Heart right ventricle (tissue), 16 donors: ENCODE measurements at places on chromosomes 6 and 20. TPM values are rescaled to one million over a fixed set of nuclear protein-coding genes. Genes with fewer than 3 reads are reported as not detected.

Gene RNF217
- 17.2 TPM for total RNA-seq

Gene OR2J1
- total RNA-seq, result not detected

Gene MEP1A
- not detected for total RNA-seq

Gene TMEM74B
- 1.5 TPM for total RNA-seq

Gene NKX2-4
- not detected for total RNA-seq

Gene XRN2
- 33.0 TPM for total RNA-seq

DNA sequence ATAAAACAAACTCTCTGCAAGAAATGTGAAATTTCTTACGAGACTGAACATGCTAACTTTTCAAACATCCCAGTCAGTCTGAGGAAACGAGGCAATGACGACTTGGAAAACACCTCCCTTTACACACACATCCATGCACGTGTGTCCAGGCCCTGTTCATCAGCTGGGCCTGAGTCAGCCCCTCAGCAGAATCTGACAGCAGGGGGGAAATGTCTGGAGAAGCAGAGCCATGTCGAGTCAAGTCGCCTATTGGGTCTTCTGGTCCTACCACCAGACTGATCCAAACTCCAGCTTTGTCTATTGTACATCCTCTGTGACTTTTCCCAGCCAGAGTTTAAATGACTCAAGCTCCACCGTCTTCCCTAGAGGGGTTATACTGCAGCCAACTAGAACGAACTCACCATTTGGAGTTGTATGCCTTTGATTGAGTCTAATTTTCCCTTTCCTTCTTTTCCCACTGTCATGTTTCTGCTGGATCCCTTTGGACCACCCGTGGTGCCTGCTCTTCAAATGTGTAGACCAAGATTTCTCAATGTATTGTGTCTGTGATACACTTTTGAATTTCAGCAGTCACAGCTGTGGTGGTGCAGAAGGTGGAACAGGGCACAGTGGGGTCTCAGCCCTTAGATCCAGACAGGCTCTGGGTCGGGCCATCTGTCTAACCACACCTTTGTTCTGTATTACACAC lies 254.0 kb downstream of the CDC5L start:
- DNase-seq, result no peak

DNA sequence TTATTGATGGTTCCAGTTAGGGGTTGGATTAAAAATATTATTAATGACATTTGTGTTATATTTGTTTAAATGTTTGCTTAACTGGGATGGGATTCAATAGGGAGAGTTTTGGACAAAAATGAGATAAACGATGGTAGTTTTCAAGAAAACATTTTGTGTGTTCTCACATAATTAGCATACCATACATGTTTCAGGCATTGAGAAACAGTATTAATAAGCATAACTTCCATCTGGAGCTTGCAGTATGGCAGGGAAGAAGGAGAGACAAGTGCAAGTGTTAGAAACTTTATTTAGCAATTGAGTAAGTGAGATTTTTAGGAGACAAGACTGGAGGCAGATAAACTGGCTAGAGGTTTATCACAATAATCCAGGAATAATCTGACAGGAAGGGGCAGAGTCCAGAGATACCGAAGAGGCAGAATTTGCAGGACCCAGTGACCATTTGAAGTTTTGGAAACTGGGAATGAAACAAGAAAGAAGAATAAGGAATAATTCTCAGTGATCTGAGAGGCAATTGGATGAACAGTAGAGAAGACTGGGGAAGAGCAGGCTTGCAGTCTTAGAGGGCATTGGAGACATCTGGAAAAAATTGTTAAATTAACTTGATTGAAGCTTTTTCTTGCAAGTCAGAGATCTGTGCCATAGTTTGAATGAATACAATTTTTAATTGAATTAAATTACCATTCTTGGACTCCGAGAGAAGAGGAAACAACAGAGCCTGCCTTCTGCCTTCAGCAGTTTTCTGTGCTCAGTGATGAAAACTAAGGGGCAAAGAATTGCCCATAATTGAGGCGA lies 73.0 kb upstream of the PTCHD4 start:
- DNase-seq, result no peak

GRCh38 chr20:39044501-39044900 lies 82.4 kb downstream of the DHX35 start:
- DNase-seq, result no peak

DNA sequence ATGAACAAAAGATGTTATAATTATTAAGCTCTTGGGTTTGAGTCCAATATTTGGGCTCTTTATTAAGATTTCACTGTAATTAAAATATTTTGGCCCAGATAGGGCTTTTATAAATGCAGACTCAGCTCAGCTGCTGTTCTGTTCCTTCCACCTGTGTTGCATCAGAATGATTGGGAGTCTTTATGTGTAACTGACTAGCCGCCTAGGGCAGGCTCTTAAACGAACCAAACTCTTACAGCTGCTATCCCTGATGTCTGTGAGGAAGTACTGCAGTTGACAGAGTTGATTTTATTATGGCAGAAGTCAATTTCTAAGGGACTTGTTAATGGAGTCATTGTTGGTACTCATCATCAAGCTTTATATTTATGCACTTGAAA lies 144.7 kb downstream of the MYO6 start:
- DNase-seq, result no peak

- DNase-seq, result no peak
Observed at GRCh38 chr6:29777310-29777709, 50.3 kb upstream of the HLA-G start.

- no peak for DNase-seq
Observed at GRCh38 chr20:50330504-50331313, 140.1 kb downstream of the CEBPB start.

- no peak for DNase-seq
Observed at GRCh38 chr6:164477101-164477500, 832.3 kb downstream of the C6orf118 start.

DNA sequence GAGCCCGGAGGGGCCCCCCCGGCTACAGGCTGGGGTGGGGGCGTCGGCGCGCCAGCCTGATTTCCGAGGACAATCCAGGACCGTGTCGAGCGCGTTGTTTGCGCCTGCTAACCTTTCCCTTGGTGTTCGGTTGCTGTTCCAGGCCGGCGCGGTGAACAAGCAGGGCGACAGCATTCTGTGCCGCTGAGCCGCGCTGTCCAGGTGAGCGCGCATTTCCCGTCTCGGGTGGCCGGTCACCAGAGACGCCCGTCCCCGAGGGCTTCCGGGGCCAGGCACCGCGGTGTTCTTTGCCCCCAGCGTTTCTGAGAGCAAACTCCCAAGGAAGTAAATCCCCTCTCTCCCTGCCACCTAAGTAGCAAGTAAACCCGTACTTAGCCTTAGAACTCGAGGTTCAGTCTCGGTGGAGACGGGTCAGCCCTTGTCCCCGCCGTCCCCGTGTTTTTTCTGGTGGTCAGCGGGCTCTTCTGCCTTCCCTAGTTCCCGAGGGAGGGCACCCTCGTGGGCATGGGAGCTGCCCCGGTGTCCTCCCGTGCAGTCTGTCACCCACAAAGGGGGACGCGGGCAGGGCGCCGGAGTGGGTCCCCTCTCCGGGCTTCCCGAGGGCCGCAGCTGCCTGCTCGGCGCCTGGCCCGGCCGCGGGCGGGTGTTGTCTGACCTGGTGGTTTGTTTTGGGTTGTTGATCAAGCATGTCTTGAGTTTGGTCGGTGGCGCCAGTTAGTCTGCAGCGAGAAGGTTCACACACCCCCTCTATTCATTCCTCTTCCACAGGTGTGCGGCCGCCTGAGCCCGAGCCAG lies 1.5 kb downstream of the ID4 start:
- DNase-seq, result no peak

- peak; percentile 69 for DNase-seq
Observed at GRCh38 chr6:127515794-127516661, 3.1 kb downstream of the MTCL3 start.

DNA sequence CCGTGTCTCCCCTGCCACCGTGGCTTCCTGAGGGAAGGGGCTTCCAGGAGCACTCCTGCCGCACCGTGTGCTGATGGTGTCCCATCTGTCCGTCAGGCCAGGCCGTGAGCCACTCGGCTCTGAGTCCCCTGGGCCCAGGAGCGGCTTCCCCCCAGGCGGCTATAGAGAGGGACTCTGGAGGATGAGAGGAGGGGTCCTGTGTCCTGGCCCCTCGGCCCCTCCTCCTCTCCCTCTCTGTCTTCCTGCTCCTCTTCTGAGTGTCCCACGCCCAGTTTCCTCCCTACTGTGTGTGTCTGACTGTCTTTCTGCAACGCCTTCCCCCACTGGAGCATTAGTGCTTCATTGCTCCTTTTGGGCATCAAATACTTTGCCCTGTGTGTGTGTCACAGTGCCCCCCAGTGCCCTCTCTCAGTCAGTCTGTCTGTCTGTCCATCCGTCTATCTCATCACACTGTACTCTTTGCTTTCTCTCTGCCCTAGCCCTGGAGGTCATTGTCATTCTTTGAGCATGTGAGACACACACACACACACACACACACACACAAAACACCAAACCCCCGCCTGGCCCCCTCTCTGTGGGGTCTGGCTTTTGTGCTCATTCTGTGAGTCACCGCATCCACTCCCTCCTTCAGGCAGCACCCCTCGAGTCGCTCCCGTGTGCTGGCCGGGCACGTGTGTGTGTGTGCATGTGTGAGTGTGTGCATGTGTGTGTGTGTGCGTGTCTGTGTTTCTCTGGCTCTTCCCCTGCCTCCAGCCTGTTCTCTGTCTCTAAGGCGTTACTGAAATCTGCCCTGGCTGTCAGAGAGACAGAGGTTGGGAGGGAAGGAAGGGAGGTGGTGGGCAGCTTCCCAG lies 71.9 kb downstream of the SRC start:
- no peak for DNase-seq

- no peak for DNase-seq
Observed at GRCh38 chr6:101509536-101509935, 116.0 kb downstream of the GRIK2 start.

DNA sequence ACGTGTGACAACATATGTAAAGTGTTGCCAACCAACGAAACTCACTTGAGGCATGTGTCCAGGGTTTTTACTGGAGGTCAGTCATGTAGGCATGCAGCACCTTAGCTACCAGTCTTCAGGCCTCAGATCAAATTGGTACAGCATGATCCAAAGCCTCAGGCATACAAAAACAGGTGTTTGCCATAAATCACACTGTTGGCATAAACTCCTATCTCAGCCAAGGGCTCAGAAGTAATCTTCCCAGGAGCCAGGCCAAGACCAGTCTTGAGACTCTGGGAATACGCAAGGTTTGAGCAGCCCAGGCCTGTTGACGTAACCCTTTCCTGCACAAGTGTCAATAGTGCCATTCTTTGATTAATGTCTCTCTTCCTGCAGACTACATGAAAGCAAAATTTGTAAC lies 163.5 kb downstream of the PRL start:
- DNase-seq, result no peak

DNA sequence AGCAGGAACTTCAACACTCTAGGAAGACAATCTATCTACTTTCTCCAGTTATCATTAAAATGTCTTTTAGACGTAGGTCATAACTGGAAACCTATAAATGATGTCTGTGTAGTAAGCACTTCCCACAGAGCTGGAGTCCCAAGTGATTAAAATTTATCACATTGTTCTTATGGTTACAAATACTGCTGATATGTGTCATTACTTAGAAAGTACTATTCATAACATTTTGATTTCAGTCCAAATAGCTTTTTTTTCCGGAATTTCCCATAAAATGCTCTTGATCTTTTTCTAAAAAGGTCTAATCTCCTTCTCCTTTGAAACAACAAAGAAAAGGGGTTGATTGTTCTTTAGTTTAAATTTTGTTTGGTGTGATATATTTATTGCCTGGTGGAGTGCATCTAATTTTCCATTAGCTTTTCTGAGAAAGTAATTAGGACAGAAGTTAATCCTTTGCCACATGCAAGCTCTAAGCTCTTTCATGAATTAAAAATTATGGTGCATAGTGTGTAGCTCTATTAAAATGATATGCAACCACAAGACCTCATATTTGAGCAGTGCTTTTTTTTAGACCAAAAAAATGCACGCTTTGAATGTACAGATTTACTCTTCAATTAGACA lies 132.7 kb upstream of the TCF21 start:
- DNase-seq, result no peak

DNA sequence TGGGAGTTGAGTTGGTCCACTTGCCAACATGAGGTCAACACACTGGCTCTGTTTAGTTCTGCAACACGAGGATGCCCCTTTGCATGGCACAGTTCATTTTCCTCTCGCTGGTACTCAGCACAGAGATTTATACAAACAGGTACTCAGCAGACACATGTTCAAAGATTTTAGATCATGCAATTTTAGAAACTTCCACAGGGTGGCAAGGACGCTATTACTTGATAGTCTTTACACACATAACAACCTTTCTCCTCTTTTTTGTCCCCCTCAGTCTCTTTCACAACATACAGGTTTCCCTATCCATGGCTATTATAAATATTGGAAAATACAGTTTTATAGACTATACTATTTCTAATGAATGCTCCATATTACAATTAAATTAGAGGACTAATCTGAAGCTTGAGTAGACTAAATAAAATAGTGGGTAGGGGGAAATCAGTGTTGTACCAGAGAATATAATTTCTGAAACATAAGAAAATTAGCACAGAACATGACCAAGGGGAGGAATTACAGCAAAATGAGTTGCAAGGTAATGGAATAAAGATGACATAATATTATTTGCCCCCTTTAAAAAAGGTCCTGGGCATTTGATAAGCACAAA lies 331.8 kb upstream of the BTBD3 start:
- no peak for DNase-seq

DNA sequence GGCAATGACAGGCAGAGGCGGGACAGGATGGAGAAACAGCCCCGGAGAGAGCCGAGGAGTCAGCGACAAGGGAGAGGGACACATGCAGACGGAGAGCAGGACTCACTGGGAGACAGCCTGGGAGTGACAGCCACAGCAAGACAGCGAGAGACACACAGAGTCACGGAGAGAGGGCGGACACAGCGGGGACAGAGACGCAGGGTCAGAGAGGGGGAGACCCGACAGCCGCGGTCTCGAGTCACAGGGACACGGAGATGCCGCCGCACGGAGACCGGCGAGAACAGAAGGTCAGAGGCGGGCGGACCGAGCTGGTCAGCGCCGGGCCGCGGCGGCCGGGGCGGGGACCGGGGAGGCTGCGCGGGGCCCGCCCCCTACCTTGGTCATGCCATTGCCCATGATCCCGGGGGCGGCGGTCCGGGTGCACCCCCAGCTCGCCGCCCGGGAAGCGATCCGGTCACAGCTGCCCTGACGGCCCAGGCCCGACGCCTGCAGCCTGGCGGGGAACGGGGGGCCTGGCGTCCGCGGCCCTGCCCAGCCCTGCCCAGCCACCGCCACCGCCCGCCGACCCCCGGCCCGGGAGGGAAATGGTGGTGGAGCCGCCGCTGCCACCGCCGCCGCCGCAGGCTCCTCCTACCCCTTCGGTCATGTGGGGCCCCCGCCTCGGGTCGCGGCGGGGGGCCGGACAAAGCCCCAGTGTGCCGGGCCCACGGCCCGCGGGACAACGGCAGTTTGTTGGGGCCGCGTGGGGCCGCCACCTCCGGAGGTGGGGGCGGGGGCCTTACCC lies at the start of the genes DUSP15 and TTLL9:
Gene DUSP15 (minus strand): TSS at position 586 of the 784 bp plus-strand sequence. CDS start 190 bp downstream, at position 396.
Gene TTLL9 (plus strand): TSS at position 693 of the 784 bp plus-strand sequence. CDS start 493 bp downstream, outside the sequence.
- DNase-seq, result peak; percentile 31

DNA sequence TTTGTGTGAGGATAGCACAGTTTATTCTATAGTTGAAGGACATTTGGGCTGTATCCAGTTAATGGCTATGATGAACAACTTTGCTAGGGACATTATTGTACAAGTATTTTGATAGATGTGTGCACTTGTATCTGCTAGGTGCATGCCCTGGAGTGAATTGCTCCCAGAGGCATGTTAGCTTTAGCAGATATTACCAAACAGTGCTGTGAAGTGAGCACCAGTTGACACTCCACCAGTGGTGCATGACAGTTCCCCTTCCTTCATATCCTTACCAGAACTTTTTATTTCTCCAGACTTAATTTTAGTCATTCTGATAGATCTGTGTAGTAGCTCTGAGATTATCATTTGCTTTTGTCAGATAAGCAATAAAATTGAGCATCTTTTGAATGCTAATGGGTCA lies 48.9 kb upstream of the ENPP5 start:
- DNase-seq, result no peak
